GM04504 (cell line): ENCODE measurements at places on chromosomes 12 and 14.

- DNase-seq, result no peak
Observed at GRCh38 chr14:77186911-77187648, 5.5 kb downstream of the TMEM63C start.

DNA sequence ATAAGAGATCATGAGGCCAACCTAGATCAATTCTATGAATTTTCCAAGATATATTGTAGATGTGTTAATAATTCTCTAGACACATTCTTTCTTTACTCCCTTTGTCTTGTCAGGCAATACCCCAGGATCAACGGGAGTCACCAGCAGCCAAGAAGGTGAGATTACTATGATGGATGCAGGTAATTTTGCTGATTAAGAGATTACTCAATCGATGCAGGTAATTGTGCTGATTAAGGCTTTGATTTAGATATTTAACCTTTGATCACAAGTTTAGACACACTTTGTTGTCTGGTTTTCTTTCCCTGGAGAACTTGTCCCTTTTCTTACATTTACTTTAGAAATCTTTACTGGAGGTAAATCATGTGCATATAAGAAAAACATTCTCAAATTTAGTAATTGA is 134.3 kb upstream of the CNTN1 start:
- DNase-seq, result no peak

DNA sequence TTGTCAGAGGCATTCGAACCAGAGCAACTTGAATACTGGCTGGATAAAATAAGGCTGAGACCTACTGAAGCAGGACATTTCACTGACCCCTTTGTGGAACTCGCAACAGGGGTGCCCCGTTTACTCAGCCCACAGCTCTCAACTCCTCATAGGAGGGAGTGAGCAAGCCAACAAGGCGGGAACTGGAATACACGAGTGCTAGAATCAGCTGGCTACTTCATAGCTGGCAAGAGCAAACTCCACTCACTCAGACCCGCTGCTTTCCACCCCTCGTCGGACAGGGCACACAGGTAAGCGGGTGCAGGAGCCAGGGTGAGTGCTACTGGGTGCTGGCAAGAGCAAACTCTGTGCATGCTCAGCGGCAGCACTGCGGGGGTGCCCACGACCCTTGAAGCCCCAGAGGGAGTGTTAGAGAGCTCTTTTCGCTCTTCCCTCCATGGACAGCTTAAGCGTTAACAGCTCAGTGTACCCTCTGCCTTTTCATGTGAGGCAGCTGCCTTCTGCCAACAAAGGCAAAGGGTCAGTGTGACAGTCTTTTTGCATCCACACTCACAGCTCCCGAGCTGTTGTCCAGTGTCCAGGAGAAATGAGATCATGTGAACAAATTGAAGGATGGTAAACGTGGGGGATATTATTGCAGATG is 15.7 kb downstream of the CAPZA3 start:
- DNase-seq, result no peak

DNA sequence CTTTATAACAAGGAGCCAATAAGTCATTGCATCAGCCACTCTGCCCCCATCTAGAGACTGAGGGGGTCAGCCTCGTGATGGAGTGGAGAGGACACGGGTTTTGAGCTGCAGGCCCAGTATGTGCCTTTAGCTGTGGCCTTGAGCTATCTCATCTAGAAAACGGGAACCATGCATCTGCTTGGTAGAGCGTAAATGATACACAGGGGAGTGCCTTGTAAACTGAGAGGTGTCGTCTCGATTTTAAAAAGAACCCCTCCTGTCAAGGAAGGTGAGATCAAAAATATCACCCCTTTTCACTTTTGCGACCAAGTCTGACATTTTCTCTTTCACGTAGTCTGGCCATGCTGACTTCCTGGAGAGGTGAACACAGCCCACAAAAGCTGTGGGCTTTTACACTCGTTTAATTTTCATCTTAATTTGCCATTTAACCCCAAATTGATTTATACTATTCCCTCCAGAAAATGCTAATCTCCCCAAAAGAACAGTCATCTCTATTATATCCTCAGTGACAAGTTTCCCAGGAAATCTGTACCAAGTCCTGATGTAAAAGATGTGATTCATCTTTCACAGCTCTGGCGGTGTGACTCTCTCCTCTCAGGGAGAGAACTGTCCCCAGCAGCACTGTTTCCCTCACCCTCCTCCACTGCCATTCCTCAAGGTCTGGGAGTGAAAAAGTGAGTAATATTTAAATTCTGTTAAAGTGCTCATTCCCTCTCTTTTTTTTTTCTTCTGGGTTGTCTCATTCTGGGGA is 30.6 kb downstream of the VCPKMT start:
- peak; percentile 69 for DNase-seq

- no peak for DNase-seq
Observed at GRCh38 chr14:68791902-68792677, 777 bp downstream of the ZFP36L1 start.

DNA sequence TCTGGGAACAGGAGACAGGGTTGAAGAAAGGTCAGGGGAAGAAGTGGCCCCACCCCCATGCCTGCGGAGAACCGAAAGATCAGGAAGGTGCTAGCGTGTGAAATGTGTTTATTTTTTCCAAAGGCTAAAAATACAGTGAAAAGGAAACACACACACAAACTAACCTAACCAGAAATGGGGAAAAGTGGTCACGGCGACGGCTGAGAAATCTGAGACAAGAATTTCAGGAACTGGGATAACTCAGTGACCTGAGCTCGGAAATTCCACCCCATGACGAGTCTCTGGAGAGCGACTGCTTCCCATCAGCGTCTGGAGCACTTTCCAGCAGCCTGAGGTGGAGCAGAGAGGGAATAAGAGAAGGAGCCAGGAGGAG is 16.6 kb upstream of the RND1 start:
- no peak for DNase-seq

- no peak for DNase-seq
Observed at GRCh38 chr14:54890788-54891187, 11.8 kb downstream of the GCH1 start.

DNA sequence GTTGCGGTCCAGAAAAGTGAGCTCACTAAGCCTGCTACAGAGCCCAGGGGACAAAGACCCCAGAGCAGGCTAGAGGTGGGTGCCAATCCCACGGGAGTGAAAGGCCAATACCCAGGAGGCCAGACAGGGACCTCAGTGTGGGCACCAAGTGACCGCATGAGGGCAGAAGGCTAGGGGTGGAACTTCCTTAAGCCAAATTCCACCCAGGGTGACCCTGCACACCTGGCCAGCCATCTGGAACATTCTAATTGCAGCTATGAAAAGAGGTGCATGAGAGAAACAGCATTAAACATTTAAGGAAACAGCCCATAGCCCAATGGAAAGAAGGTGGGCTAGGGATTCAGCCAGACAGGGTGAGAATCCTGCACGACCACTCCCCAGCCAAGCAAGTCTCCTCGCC is 19.4 kb downstream of the GLTP start:
- DNase-seq, result no peak

- DNase-seq, result no peak
Observed at GRCh38 chr14:95490727-95491451, 25.6 kb downstream of the SYNE3 start.

GRCh38 chr12:102533483-102534215 is 53.3 kb upstream of the IGF1 start:
- DNase-seq, result no peak

- DNase-seq, result no peak
Observed at GRCh38 chr14:64117671-64118402, 176.3 kb downstream of the ESR2 start.

- DNase-seq, result no peak
Observed at GRCh38 chr12:123028475-123028874, 48.0 kb downstream of the ARL6IP4 start.
